ENCODE measurements at places on chromosomes 7 and 10.

DNA sequence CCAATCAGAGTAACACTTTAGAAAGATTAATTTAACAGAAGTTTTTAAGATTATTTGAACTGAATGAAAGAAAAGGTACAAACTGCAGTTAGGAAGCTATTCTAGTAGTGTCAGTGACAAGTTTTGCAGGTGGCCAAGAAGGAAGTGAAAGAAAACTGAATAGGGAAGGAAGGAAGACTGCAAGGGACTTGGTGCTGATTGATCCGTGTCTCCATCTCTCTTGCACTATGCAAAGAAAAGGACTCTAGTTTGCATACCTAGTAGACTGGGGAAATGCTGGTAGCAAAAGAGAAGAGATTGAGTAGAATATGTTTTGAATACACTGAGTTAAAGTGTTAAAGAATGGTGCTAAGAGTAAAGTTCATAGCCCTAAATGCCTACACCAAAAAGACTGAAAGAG, 33.0 kb downstream of the OR6V1 start:
- no peak for DNase-seq

- DNase-seq, result peak; percentile 45
These were observed 80.5 kb upstream of the PRKG1 start for GRCh38 chr10:50993771-50994251.

- DNase-seq, result no peak
These were observed 293.7 kb upstream of the POM121L12 start for GRCh38 chr7:52741670-52742290.

- DNase-seq, result no peak
These were observed 679.7 kb upstream of the AUTS2 start for GRCh38 chr7:68918621-68919020.

DNA sequence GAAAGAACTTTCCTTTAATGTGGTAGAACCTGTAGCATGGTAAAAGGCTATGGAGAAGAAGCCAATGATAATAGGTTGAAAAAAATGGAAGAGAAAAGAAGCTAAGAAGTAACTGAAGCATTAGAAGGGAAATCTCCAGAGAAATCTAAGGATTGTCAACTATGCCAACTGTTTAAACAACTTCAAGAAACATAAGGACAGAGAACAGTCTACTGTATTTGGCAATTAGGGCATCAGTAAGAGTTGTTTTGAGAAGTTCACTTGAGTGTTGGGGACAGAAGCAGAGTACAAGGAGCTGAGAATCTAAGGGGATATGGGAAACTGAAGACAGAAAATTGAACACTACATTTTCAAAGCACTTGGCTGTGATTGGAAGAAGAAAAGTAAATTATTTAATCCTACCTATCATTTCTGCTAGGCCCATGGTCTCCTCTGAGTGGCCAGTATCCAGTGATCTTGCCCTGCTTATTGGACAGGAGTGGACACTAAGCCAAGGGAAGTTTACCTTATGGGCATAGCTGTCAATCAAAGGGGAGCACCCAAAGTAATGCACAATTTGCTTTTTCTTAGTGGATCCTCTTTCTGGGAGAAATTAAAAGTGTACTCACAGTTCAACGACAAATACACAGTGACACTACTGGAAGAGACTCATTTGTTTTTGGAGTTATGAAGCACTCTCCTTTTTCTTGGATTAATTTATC, 56.4 kb upstream of the CCDC71L start:
- DNase-seq, result no peak

- DNase-seq, result peak; percentile 96
These were observed 46.6 kb downstream of the CDHR3 start for GRCh38 chr7:106009503-106010226.

DNA sequence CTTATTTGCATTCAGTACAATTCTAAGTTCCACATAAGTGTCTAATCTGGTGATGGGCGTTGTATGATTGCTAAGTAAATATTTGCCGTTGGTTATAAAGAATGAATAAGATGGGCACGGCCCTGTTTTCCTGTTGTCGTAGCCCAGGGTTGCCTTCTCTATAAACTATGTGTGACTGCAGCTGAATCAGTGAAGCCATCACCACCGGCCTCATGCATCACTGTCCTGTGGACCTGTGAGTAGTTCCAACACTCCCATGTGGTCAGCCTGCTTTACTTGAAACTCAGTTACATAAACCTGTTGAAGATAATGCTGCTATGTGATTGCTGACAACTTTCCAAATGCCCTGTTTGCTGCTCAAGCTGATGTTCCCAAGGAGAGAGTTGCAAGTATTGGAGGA, 21.6 kb upstream of the KLF6 start:
- peak; percentile 92 for DNase-seq

- DNase-seq, result no peak
These were observed 108.0 kb upstream of the CREB5 start for GRCh38 chr7:28304290-28304689.

GRCh38 chr10:11080564-11080984, 62.9 kb downstream of the CELF2 start:
- no peak for DNase-seq

DNA sequence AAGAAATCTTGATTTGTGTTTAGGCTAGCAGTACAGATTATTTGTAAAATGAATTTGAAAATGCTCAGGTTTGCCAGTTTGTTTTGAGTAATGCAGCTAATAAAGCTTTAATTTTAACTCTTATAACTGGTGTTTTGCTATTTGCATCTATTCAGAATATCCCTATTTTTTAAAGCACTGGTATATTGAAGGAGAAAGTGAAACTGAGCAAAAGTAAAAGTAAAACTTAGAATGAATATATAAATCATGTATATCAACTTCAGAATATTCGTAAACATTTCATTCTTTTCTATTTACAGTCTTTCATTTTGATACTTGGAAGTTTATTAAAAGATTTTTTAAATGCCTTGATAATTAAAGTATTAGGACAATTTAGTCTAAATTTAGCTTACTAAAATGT, 26.2 kb downstream of the TASOR2 start:
- DNase-seq, result no peak

- no peak for DNase-seq
These were observed 8.7 kb downstream of the SEMA3E start for GRCh38 chr7:83640240-83640639.

- no peak for DNase-seq
These were observed 261.8 kb downstream of the ELFN1 start for GRCh38 chr7:1931951-1932270.

DNA sequence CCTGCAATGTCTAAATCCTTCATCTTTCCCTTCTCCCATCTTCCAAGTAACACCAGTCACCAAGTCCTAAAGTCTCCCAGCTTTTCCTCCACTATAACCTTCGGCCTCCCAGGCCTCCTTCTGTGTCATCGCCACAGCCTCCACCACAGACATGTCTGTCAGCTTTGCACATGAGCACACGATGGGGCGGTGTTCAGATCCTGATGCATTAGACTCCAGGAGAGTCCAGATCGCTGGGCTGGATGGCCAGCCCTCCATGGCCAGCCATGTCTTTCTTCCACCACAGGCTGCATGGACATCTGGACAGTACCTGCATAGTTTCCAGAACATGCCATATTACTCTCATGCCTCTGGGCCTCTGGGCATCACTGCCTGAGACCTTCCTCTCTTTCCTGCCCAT, 974.2 kb upstream of the ZNF722 start:
- no peak for DNase-seq

DNA sequence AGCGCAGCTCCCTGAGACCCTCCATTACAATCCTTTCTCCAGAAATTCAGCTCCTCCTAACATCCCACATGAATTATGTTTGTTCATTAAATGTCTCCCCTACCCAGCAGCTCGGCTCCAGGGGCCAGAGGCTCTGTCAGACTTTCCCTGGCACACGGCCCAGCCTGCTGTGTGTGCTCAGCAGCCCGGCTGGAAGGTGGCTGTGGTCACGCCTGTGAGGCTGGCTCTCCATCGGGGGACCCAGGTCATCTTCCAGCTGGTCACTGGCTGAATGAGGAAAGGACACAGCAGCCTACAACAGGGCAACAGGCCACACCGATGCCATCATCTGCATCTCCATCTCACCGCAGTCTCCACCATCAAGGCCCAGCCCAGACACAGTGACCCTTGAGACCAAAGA, 219.8 kb downstream of the MAD1L1 start:
- DNase-seq, result no peak

- no peak for DNase-seq
These were observed 2.0 kb downstream of the CALY start for GRCh38 chr10:133334503-133335245.

DNA sequence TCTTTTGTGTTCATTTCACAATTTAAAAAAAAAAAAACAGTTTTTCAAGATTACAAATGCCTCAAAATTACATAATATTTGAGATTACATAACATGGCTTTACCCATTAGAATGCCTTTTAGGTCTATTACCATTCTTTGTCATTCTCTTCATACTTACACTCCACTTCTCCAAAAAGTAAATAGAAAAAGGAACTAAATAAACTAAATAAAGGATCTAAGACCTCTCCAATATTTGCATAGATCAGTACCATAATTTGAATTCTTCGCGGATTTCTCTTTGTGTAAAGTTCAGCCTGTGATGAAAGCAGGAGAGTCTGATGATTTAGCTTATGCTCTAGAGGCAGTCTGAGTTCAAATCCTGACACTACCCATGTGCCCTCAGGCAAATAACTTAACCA, 56.4 kb upstream of the C1GALT1 start:
- no peak for DNase-seq

DNA sequence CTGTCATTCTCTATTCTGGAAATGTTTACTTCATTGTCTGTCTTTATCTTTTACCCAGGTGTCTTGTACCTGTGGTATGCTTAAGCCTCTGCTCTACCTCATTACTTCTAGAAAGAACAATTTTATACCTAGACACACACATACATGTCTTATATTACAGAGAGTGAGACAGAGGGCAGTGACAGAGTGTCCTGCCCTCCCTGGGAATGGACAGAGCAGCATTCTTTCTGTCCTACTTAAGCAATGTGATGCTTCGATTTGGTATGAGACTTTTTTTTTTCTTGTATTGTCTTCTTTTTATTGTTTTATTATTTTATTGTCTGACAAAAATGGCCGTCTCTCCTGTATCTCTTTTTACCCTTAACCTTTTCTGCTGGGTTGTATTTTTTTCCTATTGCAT, 286.1 kb downstream of the EXOC4 start:
- DNase-seq, result no peak

GRCh38 chr7:77525231-77525630, 11.9 kb upstream of the PTPN12 start:
- peak; percentile 70 for DNase-seq

GRCh38 chr10:104711302-104711721, 70.2 kb downstream of the SORCS3 start:
- DNase-seq, result no peak

DNA sequence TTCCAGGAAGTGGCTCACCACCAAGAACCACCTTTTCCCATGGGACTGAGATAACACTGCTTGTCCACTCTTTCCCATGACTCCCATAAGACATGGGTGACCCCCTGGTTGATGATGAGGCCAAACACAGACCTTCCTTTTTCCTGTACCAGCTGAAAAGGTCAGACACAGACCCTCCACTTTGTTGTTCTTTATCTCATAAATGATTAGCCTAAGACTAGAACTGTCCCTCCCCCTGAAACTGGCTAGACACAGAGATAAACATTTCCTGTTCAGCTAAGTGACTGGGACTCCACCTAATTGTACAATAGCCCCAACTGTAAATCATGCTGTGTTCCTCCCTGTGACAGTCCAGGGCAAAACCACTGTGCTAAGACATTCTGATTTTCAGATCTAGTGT, 8.2 kb upstream of the NRG3 start:
- no peak for DNase-seq

DNA sequence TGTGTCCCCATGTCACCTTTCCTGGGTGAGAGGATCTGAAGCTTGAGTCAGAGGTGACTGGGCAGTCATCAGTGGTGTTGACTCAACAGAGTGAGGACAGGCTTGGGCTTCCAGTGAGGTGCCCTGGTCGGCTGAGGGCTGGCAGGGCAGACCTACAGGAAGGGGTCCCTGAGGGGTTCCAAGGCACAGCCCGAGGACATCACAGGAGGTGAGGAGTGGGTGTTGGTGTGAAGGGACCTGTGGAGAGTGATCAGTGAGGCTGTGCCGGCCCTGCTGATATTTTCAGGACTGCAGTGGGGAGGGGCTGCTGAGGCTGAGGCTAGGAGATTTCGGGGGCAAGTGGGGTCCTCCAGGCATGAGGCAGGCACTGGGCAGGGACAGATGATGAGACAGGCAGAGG, 545.5 kb downstream of the TCERG1L start:
- no peak for DNase-seq

All from ELR (cell line).